Stimulated activated CD8-positive, alpha-beta memory T cell treated with anti-CD3 and anti-CD28 coated beads, Interleukin-7, amount 100 ng/mL, for 24 hours (primary cell): ENCODE measurements at places on chromosomes 13 and 19.

DNA sequence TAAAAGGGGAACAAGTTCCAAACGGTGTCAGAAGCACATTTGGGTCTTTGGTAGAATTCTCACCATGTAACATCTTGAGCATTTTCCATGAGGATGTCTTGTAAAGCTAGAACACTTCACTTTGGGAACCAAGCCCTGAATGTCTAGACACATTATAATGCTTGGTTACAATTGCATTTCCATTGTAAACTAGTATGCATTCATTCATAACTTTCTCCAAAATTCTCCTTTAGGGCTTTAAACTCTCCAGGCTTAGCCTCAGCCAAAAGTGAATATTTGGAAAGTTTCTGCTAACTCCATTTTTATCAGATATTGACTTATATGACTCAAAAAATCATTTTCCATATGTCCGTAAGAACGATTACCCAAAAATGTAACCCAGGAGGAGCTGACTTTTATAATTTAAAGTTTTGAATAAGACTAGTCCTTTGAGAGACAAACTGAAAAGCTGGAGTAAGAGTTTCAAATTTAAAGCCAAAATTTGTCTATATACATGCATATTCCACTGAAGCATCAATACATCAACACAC is 1170.4 kb downstream of the EFNB2 start:
- no peak for DNase-seq

- DNase-seq = no peak
These were observed 16.6 kb upstream of the LRCH1 start for GRCh38 chr13:46536341-46536740.

DNA sequence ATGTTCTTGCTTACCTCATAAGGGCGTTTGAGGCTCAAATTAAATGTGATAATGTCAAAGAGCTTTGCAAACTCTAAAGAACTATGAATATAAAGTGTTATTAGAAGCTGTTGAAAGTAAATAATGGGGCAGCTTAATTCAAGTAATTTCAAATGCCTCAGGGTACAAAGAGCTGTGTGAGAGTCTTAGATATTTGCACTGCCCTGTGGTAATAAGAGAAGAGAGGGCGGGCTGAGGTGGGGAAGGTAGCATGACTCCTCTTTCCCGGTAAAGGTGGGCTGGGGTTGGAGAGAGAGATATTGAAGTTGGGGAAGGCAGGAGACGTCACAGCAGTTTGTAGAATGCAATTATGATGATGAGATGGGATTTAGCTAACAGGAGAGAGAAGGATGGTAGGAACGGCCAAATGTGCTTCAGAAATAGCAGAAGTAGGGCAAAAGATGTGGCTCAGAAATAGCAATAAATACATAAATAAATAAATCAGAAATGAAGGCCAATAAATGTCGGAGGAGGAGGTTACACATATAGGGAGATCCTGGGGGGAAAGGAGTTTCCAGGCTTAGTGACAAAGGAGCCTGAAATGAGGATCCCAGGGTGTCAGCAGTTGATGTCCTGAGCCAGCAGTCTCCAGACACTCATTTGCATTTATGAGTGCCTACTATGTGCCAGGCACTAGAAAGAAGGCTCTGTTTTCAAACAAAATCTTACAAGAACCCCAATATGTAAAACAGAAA is 35.7 kb upstream of the RCBTB2 start:
- DNase-seq = no peak

DNA sequence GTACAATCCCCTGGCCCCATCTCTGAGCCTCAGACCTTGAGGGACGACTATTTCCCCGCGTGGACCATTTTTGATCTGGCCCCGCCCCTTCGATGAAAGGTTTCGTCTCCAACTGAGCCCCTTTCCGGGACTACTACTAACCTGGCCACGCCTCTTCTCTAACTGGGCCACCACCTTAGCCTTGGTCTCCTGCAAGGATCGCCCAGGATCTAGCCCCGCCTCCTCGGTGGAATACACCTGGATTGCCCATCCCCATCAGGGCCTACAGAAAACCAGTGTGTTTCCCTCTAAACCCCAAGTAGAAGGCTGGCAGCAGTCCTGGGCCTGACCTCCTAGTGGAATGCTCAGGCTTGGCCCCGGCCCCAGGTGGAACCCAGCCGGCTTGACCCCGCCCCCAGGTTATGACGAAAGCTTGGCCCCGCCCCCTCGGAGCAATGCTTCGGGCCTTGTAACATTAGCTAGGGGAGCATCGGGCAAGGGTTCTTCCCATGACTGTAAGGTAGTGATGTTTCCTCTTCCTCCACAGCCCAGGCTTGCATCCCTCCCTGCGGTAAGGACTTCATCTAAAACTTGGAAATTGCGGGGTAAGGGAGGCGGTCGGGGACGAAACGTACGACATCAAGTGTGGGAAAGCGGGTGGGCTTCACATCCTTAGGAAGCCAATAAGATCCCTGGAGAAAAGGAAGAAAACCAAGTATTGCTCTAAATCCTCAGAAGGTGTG is 9.1 kb downstream of the SPACA6 start:
- no peak for DNase-seq

DNA sequence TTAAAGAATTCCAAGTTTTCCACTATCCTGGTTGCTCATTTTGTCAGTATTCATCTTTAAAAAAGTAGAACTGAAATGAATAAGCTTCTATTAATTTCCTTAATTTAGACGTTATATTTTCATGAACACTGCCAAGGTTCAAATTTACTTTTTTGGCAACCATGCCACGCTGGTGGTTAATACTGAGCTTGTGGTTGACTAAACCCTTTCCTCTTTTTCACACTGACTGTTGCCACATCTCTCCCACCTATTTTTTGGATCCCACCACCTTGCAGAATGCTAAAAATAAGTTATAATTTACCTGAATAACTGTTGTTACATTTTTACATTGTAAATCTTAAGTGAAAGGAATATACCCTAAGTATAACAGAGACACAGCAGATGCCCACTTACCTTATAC is 45.0 kb downstream of the FLT3 start:
- no peak for DNase-seq

DNA sequence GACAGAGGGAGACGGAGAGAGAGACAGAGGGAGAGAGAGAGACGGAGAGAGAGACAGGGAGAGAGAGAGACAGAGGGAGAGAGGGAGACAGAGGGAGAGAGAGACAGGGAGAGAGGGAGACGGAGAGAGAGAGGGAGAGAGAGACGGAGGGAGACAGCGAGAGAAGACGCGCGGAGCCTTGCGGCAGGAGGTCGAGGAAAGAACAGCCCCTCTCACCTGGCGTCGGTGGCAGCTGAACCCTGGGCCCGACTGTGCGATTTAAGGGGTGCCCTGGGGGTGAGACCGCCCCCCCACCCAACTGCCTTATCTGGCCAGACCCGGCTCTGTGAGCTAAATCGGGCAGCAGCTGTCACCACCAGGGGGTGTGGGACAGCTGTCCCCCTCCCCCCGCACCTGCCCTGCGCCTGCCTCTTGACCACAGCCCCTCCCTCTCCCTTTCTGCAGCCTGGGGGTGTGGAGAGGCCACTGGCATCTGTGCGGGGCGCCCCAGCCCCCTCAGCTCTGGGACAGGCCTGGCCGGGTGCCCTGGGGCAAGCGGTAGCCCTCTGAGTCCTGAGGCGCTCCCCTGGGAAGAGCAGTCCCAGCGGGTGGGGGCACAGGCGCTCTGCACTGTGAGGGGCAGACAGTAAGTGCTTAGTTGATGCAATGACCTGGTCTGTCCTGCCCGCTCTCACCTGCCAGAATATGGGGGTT is 10.8 kb downstream of the JOSD2 start:
- no peak for DNase-seq

DNA sequence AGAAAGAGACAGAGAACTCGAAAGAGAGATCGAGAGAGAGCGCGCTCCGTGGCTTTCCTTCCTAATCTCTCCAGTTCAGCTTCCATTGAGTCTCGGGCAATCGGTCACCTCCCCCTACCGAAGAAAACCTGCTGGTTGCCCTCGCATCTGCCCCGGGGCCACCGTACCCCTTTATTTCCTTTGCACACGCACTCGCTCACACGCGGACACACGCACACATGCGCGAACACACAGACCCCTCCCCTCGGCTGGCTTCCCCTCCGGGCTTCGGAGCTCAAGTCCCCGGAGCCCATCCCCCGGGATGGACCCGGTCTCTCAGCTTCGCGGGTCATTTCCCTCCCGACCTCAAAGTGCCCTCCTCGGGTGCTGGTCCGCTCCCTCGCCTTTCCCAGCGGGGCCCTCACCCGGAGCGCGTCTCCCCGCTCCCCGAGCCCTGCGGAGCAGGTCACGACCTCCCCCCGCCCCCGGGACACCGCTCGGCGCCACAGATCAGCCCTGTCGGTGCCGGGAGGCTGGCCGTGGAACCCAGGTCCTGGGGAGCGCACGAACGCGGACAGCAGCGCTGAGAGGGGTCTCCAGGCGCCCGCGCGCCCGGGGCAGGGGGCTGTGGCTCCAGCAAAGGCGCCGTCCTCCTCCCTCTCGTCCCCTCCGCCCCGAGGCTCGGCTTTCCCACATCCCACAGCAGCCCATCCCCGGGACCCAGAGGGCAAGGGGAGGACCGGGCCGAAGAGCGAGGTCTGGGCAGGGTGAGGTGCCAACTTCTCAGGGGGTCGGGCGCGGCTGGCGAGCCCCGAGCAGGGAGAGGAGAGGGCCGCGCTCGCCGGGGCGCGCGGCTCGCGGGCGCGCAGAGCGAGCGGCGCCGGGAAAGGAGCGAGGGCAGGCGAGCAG is 1.8 kb downstream of the DACH1 start:
- DNase-seq = no peak

DNA sequence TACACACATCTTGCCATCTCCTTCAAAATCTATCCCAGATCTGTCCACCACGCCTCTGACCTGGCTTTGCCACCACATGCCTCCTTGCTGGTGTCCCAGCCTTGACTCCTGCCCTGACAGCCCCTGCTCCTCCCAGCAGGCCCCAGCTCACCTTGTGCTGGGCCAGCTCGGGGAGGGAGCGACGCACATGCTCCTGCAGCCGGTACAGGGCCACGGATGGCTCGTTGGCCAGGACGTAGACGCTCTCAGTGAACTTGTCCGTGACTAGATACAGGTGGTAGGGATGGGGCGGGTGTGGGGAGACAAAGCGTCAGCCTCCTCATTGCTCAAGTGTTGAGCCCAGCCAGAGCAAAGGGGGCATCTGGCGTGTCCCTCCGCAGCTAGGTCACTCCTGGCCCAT is 5.2 kb downstream of the BORCS8 start:
- no peak for DNase-seq

DNA sequence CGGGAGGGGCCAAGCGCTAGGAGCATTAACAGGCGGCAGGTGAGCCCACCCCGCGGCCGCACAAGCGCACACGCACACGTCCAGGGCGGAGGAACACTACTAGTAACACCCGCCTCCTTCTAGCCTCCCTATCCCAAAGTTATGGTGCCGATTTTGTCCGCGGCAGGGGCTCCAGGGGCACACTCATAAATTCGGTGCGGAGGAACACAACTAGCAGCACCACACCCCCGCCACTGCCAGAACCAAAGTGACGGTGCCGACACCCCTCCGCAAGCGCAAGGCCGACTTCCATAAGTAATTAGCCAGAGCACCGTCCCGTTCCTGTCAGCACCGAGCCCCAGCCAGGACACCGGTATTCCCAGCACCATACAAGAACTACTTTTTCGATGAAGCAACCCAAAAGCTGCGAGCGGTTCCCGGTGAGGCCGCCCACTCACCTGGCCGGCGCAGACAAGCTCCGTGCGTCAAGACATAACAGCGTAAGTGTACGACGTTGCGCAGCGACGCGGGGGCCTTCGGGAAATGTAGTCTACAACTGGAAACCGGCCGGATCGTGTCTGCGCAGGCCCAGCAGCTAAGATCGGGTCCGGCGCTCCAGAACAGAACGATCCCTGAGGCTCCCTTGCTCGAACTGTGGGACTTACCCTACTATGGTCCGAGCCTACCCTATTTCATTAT is at the start of the genes ZNF540 and ZNF571:
Gene ZNF540 (plus strand): TSS at position 573 of the 678 bp plus-strand sequence. CDS start 3,572 bp downstream, outside the sequence.
Gene ZNF571 (minus strand): TSS at position 489 of the 678 bp plus-strand sequence. CDS start 8,116 bp downstream, outside the sequence.
- peak; percentile 82 for DNase-seq

- DNase-seq = no peak
These were observed at the start of gene CYP4F11 for GRCh38 chr19:15934332-15935078. Gene CYP4F11, minus strand, starts transcription at chr19:15934529. Its CDS starts 121 bp downstream, at chr19:15934408.

DNA sequence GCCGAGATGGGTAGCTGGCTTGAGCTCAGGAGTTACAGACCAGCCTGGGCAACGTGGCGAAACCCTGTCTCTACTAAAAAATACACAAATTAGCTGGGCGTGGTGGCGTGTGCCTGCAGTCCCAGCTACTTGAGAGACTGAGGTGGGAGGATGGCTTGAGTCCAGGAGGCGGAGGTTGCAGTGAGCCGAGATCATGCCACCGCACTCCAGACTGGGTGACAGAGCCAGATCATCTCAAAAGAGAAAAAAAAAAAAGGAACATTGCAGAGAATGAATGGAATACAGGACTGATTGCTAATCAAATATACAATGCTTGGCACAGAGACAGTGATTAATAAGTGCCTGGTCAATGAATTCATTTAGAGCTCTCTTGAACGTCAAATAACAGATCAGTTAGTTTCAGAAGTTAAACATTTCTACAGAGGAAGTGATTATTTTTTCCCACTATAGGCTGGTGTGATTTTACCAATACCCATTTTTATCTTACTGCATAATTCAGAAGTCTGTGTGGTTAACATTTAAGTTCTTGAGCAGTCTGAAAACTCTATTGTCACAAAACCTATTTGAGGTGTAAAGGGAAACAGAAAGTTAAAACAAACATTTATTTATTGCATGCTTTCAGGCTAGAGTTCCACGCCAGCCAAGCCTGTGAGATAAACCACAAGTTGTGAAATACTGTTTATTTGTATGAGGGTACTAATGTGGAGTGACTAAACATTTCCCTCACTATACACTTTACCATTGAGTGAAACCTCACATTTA is 7.7 kb upstream of the TBC1D4 start:
- DNase-seq = no peak

GRCh38 chr13:98797456-98797855 is 45.0 kb upstream of the SLC15A1 start:
- DNase-seq = no peak

- no peak for DNase-seq
These were observed 90.4 kb downstream of the TBC1D4 start for GRCh38 chr13:75391432-75392100.

- no peak for DNase-seq
These were observed 10.7 kb downstream of the IQCN start for GRCh38 chr19:18263324-18264136.

DNA sequence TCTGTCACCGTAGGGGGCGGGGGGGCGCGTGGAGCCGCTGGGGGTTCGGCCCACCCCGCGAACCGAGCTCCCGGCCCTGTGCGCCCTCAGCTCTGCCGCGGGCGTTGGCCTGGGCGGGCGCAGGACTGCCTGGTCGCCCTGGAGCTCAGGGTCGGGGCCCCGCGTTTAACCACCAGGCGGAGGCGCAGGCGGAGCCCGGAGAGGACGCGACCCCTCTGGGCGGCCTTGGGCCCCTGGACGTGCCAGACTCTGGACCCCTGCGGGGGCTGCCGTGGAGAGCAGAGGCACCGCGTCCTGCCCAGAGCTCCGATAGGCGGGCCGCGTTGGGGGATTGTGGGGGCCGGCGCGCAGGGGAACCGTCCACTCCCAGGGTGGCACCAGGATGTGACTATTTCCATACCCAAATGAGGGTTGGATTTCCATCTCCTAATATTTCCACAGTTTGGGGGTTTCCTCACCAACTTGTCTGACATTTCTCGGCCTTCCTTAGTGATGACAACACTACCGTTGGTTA is 13.0 kb upstream of the USP29 start:
- no peak for DNase-seq

- peak; percentile 35 for DNase-seq
These were observed at the start of gene RASAL3 for GRCh38 chr19:15464394-15465385. Gene RASAL3, minus strand, starts transcription at chr19:15464544. Its CDS starts 186 bp downstream, at chr19:15464358.

GRCh38 chr19:51114087-51114729 is 6.0 kb upstream of the CTU1 start:
- no peak for DNase-seq
